NCI-H1417 (cell line): ENCODE measurements at places on chromosomes 3 and 15.

DNA sequence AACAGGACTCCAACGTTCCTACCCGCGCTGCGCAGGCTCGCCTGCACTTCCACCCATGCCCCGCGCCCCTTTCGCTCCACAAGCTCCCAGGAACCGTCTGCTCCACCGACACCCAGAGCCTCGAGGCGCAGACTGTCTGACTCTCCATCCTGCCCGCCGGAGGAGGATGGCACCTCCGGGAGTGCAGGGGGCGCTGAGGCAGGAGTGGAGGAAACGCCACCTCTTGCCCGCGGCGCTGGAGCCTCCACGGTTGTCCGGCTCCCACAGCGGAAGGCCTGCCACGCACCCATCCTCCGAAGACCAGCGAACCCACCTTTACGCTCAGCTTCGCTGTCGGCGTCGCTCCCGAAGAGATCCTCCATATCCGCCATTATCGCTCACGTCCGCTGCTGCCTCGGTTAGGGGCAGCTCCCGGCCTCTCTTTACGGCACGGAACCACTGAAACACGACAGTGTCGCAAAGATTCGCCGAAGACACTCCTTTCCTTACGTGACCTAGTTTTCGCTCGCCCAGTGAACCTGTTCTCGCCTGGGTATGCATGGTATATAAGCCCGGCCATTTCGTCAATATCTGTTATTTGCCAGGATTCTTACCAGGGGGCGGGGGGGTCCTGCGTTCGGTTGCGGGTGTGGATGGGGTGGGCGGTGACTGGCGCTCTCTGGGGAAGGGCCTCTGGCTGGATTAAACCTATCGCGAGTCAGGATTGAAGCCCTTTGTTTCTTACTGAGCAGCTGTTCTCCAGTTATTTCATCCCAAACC, at the start of gene LEO1:
Gene LEO1, minus strand, starts transcription at position 404 of the 759 bp plus-strand sequence. Its CDS starts 33 bp downstream, at position 371.
- peak; percentile 90 for DNase-seq

GRCh38 chr3:60765776-60766175, 485.5 kb downstream of the FHIT start:
- no peak for DNase-seq

- DNase-seq: no peak
Observed at GRCh38 chr15:78007964-78008886, 69.3 kb downstream of the TBC1D2B start.

DNA sequence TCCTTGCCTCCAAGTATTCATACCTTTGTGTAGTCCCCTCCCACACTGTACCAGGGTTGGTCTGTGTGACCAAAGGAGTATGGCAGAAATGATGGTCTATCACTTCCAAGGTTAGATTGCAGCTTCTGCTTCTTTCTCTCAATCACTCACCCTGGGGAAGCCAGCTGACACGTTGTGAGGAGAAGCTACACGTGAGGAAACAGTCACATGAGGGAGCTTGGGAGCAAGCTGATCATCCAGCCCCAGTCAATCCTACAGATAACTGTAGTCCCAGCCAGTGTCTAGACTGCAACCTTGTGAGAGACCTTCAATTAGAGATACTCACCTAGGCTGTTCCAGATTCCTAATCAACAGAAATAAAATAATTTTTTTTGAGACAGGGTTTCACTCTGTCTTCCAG, 6.2 kb upstream of the ZNF774 start:
- DNase-seq: no peak

DNA sequence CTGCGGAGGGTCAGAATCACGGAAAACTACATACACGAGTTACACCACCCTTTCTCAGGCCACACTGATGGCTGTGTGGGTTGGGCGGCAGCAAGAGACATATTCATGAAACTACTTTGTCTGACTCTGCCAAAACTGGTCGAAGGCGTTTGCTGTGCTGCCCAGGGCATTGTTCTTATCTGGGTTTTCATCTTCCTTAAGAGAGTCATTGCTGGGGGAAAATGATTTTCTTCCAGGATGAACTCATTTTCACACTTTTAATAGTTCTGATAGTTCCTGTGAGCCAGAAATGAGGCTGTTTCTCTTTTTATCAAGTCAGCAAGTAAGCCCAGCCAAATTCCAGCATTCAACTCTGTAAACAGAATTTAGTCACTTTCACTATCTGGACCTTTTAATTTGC, 47.6 kb downstream of the TRIM71 start:
- no peak for DNase-seq

GRCh38 chr15:65189102-65189740, 4.1 kb upstream of the CLPX start:
- peak; percentile 73 for DNase-seq

- DNase-seq: no peak
Observed at GRCh38 chr3:111932946-111933345, 45.9 kb upstream of the ABHD10 start.

DNA sequence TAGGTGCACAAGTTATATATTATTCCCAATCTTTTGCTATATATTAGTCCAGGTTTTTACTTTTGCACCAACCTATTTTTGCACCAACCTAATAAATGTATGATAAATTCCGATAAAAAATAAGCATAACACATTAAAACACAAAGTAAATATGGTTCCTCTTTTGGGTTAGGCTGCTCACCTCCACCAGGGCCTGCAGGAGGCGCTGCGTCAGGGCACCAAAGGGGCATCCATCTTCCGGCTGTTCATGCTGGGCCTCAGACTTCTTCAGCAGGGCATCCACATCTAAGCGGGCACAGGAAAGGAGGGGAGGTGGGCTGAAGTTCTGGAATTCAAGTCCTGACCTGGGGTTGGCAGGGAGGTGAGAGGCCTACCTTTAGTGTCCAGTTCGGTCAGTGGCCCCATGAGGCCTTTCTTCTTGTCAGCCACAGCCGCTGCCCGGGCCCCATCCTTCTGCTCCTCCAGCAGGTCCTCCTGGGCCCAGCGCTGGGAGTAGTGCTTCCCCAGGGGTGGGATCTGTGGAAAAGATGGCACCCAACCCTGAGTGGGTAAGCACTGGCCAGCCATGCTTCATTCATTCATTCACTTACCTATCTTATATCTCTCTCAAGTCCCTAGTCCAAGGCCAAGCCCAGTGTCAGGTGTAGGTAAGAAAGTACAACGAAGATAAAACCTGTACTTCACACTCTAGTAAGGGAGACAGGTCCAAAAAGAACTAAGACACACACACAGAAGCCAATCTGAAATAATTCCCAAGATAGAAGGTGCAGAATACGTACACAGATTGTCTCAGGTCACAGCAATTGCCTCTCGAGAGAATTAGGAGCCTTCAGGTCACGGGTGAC, 5.2 kb downstream of the TADA3 start:
- no peak for DNase-seq

- DNase-seq: no peak
Observed at GRCh38 chr3:58386626-58387365, 46.8 kb downstream of the PDHB start.

GRCh38 chr3:103949693-103950092, 1417.0 kb upstream of the ALCAM start:
- DNase-seq: no peak

- DNase-seq: peak; percentile 83
Observed at GRCh38 chr3:57331078-57331610, 38.7 kb upstream of the ASB14 start.

DNA sequence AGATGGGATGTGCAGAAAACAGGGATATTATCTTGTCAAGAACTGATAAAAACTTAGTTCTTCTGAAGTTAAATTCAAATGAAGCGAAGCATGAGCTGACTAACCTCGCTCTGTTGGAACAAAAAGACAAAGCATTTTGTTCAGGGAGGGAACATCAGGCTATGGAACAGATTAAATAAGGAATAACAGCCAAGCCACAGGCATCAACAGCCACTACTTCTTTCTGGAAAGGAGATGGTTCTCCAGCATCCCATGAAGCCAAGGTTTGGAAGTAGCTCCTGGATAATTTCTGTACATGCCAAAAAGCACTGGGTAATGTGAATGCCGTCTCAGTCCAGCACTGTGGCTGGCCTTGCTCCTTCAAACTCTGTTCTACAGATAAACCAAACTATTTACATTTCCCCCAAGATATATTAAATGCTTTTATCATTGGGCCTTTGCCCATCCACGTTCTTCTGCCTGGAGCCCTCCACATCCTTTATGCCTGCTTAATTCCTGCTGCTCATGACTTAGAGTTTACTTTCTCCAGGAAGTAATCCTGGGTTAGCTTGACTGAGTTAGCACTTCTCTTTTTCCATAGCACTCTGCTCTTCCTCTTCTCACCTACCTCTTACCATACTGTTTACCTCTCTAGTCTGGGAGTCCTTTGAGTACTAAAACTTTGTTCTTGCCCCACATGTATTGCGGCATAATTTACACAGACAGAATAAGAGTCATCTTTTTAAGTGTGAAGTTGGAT, 232.0 kb downstream of the CLSTN2 start:
- DNase-seq: no peak

GRCh38 chr3:141328286-141329166, 39.8 kb upstream of the ZBTB38 start:
- DNase-seq: no peak

- DNase-seq: peak; percentile 53
Observed at GRCh38 chr3:47578691-47579632, at the start of gene CSPG5. Gene CSPG5, minus strand, starts transcription at chr3:47578865. Its CDS starts 172 bp downstream, at chr3:47578693.

DNA sequence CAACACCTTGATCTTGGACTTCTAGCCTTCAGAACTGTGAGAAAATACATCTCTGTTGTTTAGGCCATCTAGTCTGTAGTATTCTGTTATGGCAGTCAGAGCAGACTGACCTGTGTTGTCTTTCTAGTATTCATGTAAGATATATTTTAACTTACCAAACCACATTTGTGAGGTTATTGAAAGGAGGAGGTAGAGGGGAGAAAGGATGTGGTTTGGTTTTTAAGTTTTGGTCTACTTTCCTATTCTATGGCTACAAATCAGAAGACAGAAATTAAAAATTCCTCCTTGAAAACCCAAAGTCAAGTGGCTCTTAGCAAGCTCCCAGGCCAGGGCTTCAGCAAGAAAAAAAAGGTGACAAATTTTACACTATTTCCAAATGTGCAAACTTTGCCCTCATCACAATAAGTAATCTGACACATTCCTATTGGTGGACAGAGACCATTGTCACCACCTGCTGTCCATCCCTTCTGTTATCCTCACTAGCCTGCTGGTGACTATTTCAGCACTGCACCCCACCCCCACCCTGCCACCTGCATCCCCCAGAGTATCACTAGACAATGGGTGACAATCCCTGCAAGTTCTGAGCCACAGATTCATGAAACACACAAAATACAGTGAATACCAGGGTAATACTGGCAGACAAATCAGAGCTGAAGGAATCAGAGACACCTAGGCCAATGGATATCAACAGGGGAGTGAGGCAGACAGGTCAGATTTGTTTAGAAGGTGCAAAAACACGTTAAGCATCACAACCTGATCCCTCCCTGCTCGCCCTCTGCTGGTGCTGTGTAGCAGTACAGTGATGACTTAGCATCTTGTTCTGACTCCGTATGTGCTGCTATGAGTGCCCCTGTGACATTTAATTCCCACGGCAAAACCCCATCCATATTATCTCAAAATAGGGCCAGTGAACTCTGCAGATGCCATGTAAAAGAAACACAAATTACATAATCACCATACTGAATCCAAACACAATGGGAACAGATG, 79.0 kb upstream of the DCLK3 start:
- DNase-seq: peak; percentile 13
